ENCODE measurements at places on chromosomes 6 and 20.

- DNase-seq = peak; percentile 9
Observed at GRCh38 chr6:36326356-36326995, 10.2 kb downstream of the BNIP5 start.

GRCh38 chr20:13046409-13046808 is 37.6 kb downstream of the SPTLC3 start:
- no peak for DNase-seq

- no peak for DNase-seq
Observed at GRCh38 chr6:3739311-3739897, 12.1 kb downstream of the PXDC1 start.

DNA sequence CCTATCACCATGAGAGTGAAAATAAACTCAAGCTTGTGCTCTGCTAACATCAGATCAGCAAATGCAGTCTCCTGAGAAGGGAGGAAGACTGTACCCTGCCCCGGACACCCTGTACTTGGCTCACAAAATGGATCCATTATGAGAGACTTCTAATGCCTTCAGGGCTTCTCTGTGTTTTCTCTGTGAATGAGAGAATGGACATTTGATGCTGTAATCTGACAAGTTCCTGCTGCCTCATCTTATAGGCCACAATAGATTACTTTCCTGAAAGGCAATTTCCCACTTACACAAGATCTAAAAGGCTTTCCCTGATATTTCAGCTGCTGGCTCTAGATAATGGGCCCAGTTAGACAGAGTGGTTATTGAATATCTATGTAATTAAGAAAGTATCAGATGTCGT is 117.2 kb downstream of the OTOR start:
- DNase-seq = no peak

DNA sequence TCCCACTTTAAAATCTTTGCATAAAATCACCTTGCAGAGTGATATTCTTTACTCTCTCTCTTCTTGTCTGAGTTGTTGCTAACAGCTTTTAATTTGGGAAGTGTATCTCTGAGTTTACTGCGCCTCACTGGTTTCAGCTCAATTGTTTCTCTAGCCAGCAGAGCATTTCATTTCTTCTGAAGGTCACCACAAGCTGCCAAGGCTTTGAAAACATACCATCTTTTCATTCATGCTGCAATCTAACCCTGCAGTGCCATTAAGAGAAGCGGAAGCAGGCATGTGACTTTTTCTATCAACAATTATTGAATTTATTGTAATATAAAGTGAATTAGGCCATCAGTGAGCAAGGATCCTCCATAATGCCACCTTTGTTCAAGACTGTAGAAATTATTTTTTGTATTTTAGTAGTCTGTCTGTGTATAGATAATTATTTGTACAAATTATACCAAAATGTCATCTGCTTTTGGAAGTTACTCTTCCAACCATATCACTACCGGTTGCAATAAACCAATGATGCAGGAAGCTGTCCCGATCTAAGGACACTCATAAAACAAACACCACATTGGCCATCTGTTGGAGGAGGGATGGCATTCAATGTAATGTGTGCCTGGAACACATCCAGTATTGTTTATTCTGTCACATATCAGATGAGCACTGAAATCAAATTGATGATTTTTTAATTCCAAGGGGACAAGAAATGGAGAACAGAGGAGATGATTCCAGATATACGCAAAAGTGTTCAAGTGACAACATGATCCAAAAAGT is 26.8 kb downstream of the HS3ST5 start:
- no peak for DNase-seq

- no peak for DNase-seq
Observed at GRCh38 chr6:16124198-16125180, 4.4 kb upstream of the MYLIP start.

- DNase-seq = no peak
Observed at GRCh38 chr20:59823030-59823423, 110.4 kb downstream of the SYCP2 start.

DNA sequence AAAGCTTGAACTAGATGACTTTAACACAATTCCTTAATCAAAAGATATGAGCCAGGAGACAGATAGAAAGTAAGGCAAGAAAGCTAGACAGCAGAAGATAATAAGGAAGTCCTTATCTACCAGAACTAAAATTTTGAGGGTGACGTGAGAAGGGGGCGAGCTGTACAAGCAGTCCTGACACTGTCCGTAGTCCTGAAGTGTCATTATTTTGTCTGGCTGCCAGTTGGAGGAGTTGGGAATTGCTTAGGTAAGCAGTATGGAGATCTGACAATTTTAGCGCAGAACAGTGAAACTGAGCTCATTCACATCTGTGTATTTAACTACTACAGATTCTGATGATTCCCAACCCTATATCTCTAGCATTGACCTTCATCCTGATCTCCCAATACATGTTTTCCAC is 25.8 kb upstream of the CEP85L start:
- no peak for DNase-seq

DNA sequence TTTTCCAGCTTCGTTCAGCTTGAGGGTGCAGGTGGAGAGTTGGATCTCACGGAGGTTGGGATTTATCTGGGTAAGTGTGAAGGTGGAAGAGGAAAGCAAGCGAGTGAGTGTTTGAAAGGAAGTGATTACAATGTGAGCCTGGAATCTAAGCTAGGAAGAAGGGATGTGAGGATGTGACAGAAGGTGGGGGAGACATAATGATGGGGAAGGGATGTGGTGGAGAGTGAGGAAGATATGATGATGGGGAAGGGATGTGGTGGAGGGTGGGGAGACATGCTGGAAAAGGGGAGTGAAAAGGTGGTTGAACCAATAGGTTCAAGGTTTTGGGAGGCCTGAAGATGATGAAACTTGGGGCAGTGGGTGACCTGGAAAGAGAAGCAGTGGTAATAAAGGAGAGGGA is 23.2 kb downstream of the KIAA1755 start:
- DNase-seq = no peak

- DNase-seq = no peak
Observed at GRCh38 chr6:84685983-84686584, 78.3 kb downstream of the TBX18 start.

DNA sequence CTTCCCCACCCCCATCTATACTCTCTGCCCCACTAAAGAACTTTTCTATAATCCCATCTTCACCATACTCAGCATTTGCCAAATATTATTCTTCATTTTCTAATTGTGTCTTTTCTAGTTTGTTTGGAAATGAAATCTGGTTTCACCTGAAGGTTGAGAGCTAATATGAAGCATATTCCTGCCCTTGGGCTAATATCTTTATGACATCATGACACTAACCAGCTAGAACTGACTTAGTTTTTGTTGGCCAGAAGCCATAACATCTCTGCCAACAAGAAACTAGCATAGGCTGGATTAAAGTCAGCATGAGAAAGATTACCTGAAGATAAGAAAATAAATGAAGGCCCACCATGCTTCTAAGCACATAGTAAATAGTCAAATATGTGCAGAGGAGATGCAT is 16.7 kb downstream of the UNC5CL start:
- DNase-seq = no peak

DNA sequence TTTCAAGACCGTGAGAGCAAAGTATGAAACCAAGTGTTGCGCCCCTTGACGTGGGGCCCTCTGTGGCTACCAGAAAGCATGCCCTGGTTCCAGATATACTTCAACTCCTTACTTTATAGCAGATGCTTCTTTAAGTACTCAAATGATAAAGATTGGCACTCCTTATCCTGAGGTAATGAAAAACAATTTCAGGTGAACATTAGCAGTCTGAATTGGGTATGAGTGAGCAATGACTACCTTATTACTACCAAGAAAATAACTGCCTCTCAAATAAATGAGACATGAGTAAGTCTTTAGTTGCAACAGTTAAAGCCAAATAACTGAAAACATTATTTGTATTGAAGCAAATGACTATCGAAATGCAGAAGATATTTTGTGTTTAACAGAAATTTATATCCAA is 408.7 kb downstream of the MMUT start:
- DNase-seq = no peak

- no peak for DNase-seq
Observed at GRCh38 chr6:111943726-111944125, 70.5 kb upstream of the FYN start.

- no peak for DNase-seq
Observed at GRCh38 chr6:10343320-10343719, 71.6 kb downstream of the TFAP2A start.

DNA sequence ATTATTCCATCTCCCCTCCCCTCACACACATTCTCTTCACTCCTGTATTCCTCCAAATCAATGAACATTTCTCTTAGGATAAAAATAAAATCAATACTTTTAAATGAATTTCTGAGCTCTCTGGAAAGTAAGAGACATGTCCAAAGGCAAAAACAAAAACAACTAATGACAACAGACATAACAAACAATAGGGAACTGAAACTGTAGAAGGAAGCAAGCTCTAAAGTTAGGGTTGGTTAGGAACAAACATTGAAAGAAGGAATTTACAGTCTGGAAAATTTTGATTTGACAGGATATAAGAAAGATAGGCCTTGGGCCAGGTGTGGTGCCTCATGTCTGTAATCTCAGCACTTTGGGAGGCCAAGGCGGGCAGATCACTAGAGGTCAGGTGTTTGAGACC is 17.5 kb upstream of the MYCT1 start:
- DNase-seq = no peak

GRCh38 chr20:5484926-5485325 is 168.2 kb upstream of the PROKR2 start:
- DNase-seq = no peak

- DNase-seq = no peak
Observed at GRCh38 chr6:169993861-169994481, 242.5 kb downstream of the ERMARD start.

- no peak for DNase-seq
Observed at GRCh38 chr6:114334237-114334636, 8.6 kb downstream of the HS3ST5 start.

- DNase-seq = no peak
Observed at GRCh38 chr20:40050596-40050995, 638.4 kb downstream of the MAFB start.

DNA sequence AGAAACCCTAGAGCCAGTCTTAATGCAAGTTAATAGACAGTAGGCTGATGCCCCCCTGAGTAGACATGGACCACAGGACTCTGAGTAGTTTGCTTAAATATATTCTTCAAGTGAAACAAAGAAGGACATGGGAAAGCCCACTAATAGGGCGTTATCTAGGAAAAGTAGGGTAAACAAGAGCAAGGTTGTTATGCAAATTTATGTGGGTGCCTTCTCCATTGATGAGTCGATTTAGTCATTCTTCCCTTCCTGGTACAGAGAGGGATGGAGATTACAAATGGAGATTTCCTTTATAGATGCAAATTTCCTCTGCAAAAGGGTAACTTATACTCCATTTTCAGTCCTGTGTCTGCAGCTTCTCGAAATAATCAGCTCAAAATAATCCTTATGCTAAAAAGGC is 262.0 kb downstream of the CD83 start:
- DNase-seq = no peak

DNA sequence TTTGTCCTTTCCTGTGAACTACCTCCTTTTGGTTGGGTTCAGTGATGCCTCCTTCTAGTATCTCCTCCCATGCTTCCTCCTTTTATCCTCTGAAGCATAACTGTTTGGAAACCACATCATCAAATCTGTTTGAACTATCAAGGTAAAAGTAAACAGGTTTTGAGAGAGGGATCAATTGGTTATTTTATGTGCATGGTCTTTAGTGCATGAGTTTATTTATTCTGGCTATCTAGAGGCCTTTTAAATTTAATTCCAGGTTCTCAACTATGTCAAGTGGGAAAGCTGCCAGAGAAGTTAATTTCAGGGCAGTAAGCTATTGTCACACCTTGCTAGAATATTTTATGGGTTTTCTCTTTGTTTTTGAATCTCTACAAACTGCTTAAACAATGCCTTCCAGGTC is 54.1 kb downstream of the WASF1 start:
- DNase-seq = no peak

DNA sequence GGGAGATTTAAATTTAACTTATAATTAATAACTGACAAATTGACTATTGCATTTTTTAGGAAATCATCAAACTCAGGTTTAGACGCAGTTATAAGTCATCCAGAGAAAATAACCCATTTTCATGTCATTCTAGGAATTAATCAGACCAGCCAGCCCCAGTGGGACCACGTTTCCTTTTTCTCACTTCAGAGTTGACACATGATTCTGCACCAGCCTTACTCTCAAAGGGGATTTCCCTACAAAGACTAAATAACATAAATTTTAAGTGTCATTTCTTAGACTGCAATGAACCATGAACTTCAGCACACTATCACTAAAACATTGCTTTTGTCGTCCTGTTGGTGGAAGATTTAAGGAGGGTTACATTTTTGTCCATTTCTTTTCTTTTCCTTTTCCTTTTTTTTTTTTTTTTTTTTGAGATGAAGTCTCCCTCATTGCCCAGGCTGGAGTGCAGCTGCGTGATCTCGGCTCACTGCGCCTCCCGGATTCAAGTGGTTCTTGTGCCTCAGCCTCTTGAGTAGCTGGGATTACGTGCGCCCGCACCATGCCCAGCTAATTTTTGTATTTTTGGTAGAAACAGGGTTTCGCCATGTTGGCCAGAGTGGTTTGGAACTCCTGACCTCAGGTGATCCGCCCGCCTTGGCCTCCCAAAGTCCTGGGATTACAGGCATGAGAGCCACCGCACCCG is 3.6 kb downstream of the IPCEF1 start:
- no peak for DNase-seq

DNA sequence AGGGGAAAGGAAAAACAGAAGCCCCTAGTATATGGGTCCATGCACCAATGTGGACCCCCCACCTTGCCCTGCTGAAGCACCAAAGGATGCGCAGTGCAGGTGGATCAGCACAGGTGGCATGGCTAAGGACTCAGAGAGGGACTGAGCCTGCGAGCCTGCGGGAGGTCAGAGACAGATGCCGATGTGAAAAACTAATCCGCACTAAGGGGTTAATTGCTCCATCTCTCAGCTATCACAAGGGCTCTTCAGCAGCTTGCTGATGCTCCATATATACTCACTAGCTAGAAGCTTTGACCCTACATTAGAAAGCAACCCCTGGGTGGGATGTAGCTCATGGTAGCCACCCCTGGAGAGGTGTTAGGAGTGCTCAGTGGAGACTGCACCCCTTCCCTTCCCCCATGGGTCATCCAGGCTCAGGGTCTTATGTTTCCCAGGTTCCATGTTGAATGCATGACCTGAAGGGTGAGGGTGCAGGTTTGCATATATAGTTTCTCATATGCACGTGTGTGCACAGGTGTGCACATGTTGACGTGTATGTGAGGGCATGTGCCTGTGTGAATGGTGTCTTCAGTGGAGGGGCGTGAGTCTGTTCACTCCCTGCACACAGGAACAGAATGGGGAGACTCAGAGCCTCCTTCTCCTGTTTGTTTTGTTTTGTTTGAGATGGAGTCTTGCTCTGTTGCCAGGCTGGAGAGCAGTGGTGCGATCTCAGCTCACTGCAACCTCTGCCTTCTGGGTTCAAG is 13.4 kb upstream of the IP6K3 start:
- no peak for DNase-seq

DNA sequence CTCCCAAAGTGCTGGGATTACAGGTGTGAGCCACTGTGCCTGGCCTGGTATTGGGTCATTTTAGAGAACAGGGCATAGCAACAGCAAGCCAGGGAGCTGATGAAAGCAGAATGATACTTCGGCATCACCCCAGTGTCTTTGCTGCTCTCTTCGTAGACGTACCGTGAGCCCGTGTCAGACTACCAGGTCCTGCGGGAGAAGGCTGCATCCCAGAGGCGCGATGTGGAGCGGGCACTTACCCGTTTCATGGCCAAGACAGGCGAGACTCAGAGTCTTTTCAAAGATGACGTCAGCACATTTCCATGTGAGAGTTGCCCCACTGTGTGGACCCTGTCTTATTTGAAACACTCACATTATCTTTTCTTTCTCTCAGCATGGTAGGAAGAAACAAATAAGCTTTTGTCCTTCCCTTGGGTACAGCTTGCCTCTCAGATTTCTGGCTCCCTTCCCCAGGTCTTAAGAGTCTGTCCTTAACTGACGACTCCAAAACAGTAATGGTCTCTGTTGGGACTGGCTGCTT is 15.9 kb downstream of the TAF8 start:
- DNase-seq = no peak
